ENCODE measurements at places on chromosomes 5 and 9.

GRCh38 chr9:121631978-121632418, 19.4 kb upstream of the DAB2IP start:
- peaks cover 43% of the 10 kb centered on the region for H3K4me1 ChIP-seq
- no peaks in the 10 kb centered on the region for H3K27me3 ChIP-seq
- no peak for DNase-seq
- H3K4me3 ChIP-seq: no peak overlapping the region

DNA sequence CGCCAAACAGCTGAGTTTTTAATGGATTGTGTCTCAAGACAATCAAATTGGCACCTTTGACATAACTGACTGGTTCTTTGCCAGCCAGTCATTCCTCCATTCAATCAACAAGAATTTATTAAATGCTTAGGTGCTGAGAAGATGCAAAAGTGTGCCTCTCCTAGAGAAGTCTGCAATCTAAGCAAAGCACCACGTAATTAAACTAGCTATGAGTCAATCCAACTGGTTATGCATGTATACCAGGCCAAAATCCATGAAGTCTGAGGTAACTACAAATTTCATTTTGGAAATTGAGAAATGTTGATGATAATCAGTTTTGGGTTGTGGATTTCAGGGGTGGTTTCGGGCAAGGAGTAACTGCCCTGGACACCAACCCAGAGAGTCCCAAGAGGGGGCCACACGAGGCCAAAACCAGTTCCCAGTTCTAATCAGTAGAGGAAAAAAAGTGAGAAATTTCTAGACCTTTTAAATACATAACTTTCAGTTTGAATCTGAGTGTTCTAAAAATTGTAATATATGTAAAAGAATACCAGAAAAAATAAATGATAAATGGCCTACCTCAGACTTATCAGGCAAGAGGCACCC, 92.6 kb downstream of the EFNA5 start:
- no peaks in the 10 kb centered on the region for H3K4me1 ChIP-seq
- no peak for DNase-seq
- no peak overlapping the region for H3K27ac ChIP-seq
- H3K27me3 ChIP-seq: no peaks in the 10 kb centered on the region

- peaks cover 33% of the 10 kb centered on the region for H3K4me1 ChIP-seq
- H3K36me3 ChIP-seq: no peaks in the 10 kb centered on the region
- no peak for DNase-seq
- H3K4me3 ChIP-seq: no peak overlapping the region
- H3K27me3 ChIP-seq: no peaks in the 10 kb centered on the region
Observed at GRCh38 chr9:129936222-129936621, 101.0 kb downstream of the USP20 start.

DNA sequence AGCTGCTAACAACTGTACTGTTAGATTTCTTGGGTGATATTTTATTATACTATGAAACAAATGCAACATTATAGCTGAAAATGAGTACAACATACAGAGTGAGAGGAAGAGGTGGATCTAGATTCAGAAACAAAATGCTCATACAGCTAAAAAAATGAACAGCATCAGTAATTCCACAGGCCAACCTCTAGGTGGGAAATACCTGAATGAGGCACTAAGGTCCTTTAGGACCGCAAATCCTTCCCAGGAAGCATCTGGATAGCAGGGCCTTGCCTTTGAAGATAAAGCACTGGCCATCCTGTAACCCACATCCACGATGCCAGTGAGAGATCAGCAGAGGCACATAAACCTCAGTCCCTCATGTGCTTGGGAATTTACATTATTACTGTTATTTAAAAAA, 310.8 kb downstream of the YTHDC2 start:
- H3K27ac ChIP-seq: no peak overlapping the region
- no peak for DNase-seq
- H3K4me1 ChIP-seq: no peaks in the 10 kb centered on the region
- no peaks in the 10 kb centered on the region for H3K27me3 ChIP-seq
- H3K4me3 ChIP-seq: no peak overlapping the region
- no peaks in the 10 kb centered on the region for H3K36me3 ChIP-seq

DNA sequence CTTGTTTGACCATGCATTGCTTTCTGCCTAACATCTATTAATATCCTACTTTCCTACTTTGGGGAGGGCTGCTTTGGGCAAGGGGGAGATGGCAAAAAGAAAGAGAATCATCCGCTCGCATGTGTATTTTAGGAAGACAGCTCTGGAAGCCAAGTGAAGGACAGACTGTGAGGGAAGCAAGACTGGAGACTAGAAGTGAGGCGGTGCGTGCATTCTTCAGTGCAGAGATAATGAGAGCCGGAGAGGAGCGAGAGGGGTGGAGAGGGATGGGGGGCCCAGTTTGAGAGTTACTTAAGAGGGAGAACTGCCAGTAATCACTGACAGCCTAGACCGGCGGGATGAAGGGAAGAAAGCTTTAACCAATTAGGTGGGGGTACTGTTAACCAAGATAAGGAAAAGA, 151.7 kb upstream of the RAPGEF1 start:
- peaks cover 12% of the 10 kb centered on the region for H3K4me1 ChIP-seq
- no peak overlapping the region for H3K27ac ChIP-seq
- no peak for DNase-seq
- H3K4me3 ChIP-seq: no peak overlapping the region

- no peak for DNase-seq
- H3K4me1 ChIP-seq: no peaks in the 10 kb centered on the region
- H3K27me3 ChIP-seq: no peaks in the 10 kb centered on the region
- H3K4me3 ChIP-seq: no peak overlapping the region
Observed at GRCh38 chr5:83509540-83509939, 38.0 kb downstream of the VCAN start.

GRCh38 chr9:136975644-136976043, 1.7 kb upstream of the PTGDS start:
- no peak overlapping the region for H3K4me3 ChIP-seq
- no peak for DNase-seq
- H3K36me3 ChIP-seq: no peaks in the 10 kb centered on the region
- peak overlapping the region; percentile 10 for H3K27ac ChIP-seq
- H3K27me3 ChIP-seq: peaks cover 6% of the 10 kb centered on the region
- H3K4me1 ChIP-seq: peaks cover 23% of the 10 kb centered on the region

GRCh38 chr5:139068494-139069151, 129.5 kb downstream of the SIL1 start:
- no peaks in the 10 kb centered on the region for H3K36me3 ChIP-seq
- H3K4me1 ChIP-seq: peaks cover 33% of the 10 kb centered on the region
- no peak overlapping the region for H3K4me3 ChIP-seq

GRCh38 chr9:134335486-134336220, 9.4 kb downstream of the RXRA start:
- no peaks in the 10 kb centered on the region for H3K27me3 ChIP-seq
- H3K27ac ChIP-seq: no peak overlapping the region
- no peaks in the 10 kb centered on the region for H3K36me3 ChIP-seq
- DNase-seq: peak; percentile 43
- peak overlapping the region; percentile 0 for H3K4me3 ChIP-seq
- H3K4me1 ChIP-seq: peaks cover 100% of the 10 kb centered on the region

DNA sequence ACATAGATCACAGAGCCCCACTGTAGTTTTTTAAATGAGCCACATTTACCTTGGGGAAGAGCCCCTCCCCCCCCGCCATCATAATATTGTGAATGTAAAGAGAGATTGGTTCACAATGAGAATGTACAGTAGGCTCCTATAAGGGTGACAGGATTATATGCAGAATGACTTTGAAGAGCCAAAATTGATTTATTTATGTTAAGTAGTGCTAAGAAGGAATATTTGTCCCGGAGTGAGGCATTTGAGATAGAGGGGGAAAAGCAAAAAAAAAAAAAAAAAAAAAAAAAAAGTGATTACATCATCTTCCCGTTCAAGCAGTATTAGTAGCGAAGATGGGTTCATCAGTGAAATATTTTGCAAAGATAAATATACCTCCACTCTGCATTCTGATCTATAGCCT, 73.9 kb downstream of the PIK3R1 start:
- peaks cover 27% of the 10 kb centered on the region for H3K36me3 ChIP-seq
- H3K27me3 ChIP-seq: no peaks in the 10 kb centered on the region
- peak overlapping the region; percentile 93 for H3K27ac ChIP-seq
- H3K4me1 ChIP-seq: peaks cover 60% of the 10 kb centered on the region

DNA sequence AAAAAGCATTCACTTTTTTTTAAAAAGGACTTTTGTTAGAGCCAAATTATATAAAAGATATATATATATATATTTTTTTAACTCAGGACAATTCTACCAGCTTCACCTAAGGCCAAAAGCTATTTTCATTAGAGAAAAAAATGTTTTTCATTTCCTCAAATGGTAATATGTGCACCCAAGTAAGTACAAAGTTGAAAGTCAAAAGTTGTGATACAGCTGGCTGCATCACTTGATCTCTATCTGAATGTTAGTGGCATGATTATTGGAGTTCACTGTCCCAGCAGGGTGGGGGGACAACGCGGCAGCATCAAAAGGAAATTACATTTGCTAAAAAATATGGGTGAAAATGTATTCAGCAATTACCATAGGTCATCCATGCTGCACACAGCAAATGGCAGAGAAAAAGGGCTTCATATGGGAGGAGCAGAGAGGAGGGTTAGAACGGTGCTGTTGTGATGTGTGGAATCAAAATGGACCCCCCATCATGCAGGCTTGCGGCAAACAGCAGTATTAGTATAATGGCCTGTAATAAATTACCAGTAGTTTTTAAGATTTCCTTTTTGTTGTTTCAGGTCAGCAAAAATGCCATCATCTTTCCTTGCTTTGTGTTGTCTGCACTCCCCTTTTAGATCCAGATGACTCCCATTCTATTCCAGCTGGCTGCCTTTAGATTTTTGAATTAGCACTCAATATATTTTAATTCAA, 253.7 kb downstream of the MAT2B start:
- H3K4me1 ChIP-seq: no peaks in the 10 kb centered on the region

- peak; percentile 11 for DNase-seq
- no peaks in the 10 kb centered on the region for H3K36me3 ChIP-seq
- H3K27ac ChIP-seq: no peak overlapping the region
- no peaks in the 10 kb centered on the region for H3K4me1 ChIP-seq
- H3K27me3 ChIP-seq: no peaks in the 10 kb centered on the region
Observed at GRCh38 chr9:137989156-137989555, 111.6 kb downstream of the CACNA1B start.

- H3K27ac ChIP-seq: no peak overlapping the region
- H3K4me1 ChIP-seq: no peaks in the 10 kb centered on the region
- H3K27me3 ChIP-seq: no peaks in the 10 kb centered on the region
- H3K4me3 ChIP-seq: no peak overlapping the region
Observed at GRCh38 chr9:109416135-109416706, 81.9 kb downstream of the PTPN3 start.

DNA sequence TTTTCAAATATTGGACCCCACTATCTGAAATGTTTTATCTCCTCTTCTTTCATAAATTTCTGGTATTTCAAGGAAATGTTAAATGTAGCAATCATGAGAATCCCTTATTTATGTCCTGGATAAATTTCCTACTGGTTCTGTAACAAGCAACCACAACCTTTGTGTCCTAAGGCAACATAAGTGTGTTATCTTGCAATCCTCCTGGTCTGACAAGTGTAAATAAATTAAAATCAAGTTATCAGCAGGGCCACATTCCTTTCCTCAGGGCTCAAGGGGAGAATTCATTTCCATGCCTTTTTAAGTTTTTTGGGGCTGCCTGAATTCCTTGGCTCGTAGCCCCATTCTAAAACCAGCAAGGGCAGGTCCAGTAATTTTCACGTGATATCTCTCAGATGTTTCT, 83.2 kb downstream of the CDH9 start:
- no peaks in the 10 kb centered on the region for H3K4me1 ChIP-seq
- no peaks in the 10 kb centered on the region for H3K36me3 ChIP-seq
- H3K4me3 ChIP-seq: no peak overlapping the region
- no peak for DNase-seq

DNA sequence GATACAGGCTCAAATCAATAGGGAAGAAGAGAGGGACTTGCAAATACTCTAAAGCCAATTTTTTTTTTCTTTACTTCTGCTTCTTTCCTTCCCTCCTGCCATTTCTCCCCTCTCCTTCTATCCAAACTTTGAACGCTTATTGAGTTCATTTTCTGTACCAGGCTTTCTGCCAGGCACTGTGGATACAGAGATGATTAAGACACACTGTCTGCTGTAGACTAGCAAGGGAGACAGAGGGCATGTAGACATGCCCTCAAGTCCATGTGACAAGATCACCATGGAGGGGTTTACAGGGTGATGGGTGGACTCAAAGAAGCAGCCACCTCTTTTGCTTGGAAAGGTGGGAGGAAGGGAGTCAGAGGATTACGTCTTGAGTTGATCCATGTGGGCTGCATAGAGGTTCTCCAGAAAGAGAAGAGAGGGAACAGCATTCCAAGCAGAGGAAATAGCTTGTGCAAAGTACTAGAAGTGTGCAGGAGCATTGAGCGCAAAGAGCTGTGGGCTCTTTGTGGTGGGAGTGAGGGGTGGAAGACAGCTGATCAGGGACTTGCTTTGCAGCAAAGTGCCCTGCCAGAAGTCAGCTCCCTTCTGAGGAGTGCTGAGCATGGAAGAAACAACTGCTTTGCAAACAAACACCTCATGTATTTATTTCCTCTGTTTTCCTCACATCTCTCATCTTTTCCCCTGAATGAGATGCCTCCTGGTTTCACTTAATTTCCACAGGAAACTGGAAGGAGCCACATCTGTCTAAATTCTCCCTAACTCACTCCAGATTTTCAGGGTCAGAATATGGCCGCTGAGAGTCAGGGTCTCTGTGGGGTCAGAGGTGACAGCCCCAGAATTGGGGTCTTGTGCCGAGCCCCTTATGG, 64.4 kb upstream of the COL15A1 start:
- H3K4me1 ChIP-seq: peaks cover 19% of the 10 kb centered on the region
- no peaks in the 10 kb centered on the region for H3K36me3 ChIP-seq
- no peak for DNase-seq
- no peak overlapping the region for H3K4me3 ChIP-seq
- no peak overlapping the region for H3K27ac ChIP-seq
